ENCODE measurements at places on chromosomes 7 and 10. TPM values are rescaled to one million over a fixed set of nuclear protein-coding genes. Genes with fewer than 3 reads are reported as not detected.

Gene MYO1G
- total RNA-seq = 3.9 TPM

Gene HIP1
- 45.7 TPM for total RNA-seq

Gene HMX3
- total RNA-seq = not detected

Gene SYPL1
- 65.9 TPM for total RNA-seq

Gene CHRM2
- total RNA-seq = 6.3 TPM

Gene TEX47
- not detected for total RNA-seq

Gene MGAM2
- total RNA-seq = 0.38 TPM

Gene PIK3CG
- total RNA-seq = 1.5 TPM

Gene OR2A42
- total RNA-seq = not detected

Gene GBX1
- not detected for total RNA-seq

Gene KIFBP
- total RNA-seq = 65.6 TPM

Gene GNG11
- total RNA-seq = 3.3 TPM

Gene IL15RA
- 5.2 TPM for total RNA-seq

Gene SPDYE5
- total RNA-seq = not detected

Gene FGFR2
- 148 TPM for total RNA-seq

Gene BTBD16
- 1.3 TPM for total RNA-seq

Gene OPN4
- 2.0 TPM for total RNA-seq

Gene TYW1B
- total RNA-seq = 8.2 TPM

Gene IL2RA
- not detected for total RNA-seq

Gene VAX1
- total RNA-seq = 3.3 TPM

Gene NEBL
- total RNA-seq = 193 TPM

Gene SKIDA1
- total RNA-seq = 3.6 TPM

Gene HNRNPH3
- 117 TPM for total RNA-seq

Gene NEURL1
- total RNA-seq = 78.8 TPM

Gene ZSWIM8
- 84.7 TPM for total RNA-seq

Gene CCDC172
- total RNA-seq = not detected

Gene EN2
- 0.32 TPM for total RNA-seq

Gene SLC25A28
- 77.5 TPM for total RNA-seq

Gene GIMAP6
- total RNA-seq = 7.9 TPM

Gene ARHGEF5
- total RNA-seq = 1.5 TPM

Gene SPDYE9
- total RNA-seq = not detected

Gene ZNF736
- total RNA-seq = 27.1 TPM

Measured in dorsolateral prefrontal cortex (tissue), 122 donors.